ENCODE measurements at places on chromosomes 12 and 14.

GRCh38 chr14:105508601-105509000, 17.6 kb downstream of the TEDC1 start:
- DNase-seq: no peak

GRCh38 chr14:49249022-49249421, 337.2 kb downstream of the RPS29 start:
- no peak for DNase-seq

DNA sequence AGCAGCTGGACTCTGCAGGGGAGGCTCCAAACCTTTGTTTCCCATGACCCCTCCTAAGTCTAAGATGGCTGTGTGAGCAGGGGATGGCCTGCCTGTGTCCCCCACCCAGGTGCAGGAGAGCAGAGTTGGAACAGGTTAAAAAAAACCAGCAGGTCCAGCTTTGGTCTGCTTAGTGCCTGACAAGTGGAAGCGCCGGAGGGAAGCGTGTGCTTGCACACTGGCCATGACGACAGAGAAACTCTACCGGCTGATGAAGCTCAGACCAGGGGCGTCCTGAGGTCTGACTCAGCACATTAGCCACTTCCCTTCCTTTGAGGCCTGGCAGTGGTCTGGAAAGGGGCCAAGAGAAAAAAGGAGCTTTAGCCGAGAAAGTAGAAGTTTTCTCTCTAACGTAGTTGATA, 280.1 kb downstream of the VRK1 start:
- peak; percentile 14 for DNase-seq

GRCh38 chr14:101730626-101731186, 30.8 kb upstream of the PPP2R5C start:
- no peak for DNase-seq

Data from hypothalamus (tissue), 51 donors.